ENCODE measurements at places on chromosomes 13 and 19. TPM values are rescaled to one million over a fixed set of nuclear protein-coding genes. Genes with fewer than 3 reads are reported as not detected.

Gene DACH1
- total RNA-seq: 1.0 TPM

Gene TDRD12
- total RNA-seq: 0.12 TPM

DNA sequence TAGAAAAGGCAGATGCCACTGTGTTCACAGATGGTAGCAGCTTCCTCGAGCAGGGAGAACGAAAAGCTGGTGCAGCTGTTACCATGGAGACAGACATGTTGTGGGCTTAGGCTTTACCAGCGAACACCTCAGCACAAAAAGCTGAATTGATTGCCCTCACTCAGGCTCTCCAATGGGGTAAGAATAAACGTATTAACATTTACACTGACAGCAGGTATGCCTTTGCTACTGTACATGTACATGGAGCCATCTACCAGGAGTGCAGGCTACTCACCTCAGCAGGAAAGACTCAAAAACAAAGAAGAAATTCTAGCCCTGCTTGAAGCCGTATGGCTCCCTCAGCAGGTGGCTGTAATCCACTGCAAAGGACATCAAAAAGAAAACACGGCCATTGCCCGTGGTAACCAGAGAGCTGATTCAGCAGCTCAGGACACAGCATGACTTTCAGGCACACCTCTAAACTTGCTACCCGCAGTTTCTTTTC, 197.7 kb downstream of the ZNF737 start:
- no peak for DNase-seq

DNA sequence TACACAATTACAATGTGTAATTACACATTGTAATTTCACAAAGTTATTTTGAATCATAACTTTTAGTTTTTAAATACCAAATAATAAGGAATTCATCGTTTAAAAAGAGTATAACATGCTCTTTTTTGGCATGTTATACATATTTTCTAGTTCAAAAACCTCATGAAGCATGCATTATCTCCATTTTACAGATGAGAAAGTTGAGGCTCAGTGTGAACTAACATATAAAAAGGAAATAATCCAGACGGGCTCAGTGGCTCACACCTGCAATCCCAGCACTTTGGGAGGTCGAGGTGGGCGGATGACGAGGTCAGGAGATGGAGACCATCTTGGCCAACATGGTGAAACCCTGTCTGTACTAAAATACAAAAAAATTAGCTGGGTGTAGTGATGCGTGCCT, 107.9 kb downstream of the PCDH9 start:
- no peak for DNase-seq

Gene PSG3
- total RNA-seq: not detected

- DNase-seq: no peak
Observed at GRCh38 chr19:54653181-54653809, 9.5 kb upstream of the LILRB4 start.

DNA sequence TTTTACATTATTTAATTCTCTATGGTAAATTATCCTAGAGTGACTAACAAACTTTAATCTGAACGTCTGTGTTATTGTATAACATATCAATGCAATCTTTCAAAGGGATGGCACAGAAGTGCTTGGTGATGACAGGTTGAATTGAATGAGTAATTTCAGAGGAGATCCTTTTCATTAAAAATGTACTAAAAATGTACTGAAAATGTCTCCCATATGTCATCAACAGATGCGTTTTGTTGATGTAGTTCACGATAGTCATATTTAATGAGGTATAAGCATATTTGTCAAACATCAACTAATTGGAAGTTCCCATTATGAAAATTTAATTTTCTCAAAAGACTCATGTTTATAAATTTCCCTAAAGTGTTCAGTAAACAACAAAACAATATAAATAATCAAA, 1434.7 kb upstream of the PCDH20 start:
- DNase-seq: no peak

GRCh38 chr13:75411924-75412537, 69.9 kb downstream of the TBC1D4 start:
- DNase-seq: no peak

GRCh38 chr13:48633700-48634099, 20.0 kb upstream of the CYSLTR2 start:
- DNase-seq: no peak

- DNase-seq: peak; percentile 81
Observed at GRCh38 chr19:927351-927779, 1.5 kb downstream of the ARID3A start.

GRCh38 chr13:112060282-112060830, 6.6 kb upstream of the SOX1 start:
- DNase-seq: no peak

GRCh38 chr13:99749271-99750019, 222.1 kb downstream of the ZIC5 start:
- no peak for DNase-seq

Gene RFX1
- total RNA-seq: 15.4 TPM

DNA sequence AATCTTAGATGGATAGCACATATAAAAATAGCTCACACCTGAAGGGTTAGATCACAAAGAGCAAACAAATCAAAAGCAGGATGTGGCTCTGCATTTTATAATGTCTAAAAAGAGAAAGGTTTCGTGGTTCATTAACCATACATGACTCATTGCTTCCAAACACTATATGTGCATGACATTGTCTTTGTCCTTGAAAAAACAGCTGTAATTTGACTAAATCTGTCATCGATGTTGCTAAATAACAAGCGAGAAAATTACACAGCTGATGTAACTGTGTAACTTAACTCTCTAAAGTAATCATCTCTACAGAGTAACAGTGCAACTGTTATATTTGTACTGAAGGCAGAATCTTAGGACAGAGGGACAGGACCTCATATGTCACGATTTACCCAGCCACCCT, 383.1 kb upstream of the GPC6 start:
- no peak for DNase-seq

Gene ZNF878
- not detected for total RNA-seq

Gene TUBB4A
- total RNA-seq: 7.4 TPM

Gene PSG5
- not detected for total RNA-seq

GRCh38 chr19:3359919-3360420, 6.4 kb upstream of the NFIC start:
- no peak for DNase-seq

DNA sequence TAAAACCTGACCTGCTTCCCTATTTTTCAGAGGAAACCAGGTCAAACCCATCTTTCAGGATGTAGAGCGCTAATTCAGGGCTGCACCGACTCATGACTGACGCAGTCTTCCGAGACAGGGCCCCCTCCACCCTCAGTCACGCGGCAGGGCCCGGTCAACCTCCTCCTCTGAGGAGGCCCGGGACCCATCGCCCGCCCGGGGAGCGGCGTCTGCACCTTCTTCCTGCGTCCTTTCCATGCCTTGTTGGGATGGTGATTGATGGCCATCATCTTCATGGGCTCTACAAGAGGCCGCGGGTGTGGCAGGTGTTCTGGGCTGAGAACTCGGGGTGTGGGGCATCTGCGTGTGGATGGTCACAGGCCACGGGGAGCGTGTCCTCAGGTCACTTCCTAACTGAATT, 26.0 kb downstream of the GRTP1 start:
- DNase-seq: no peak

DNA sequence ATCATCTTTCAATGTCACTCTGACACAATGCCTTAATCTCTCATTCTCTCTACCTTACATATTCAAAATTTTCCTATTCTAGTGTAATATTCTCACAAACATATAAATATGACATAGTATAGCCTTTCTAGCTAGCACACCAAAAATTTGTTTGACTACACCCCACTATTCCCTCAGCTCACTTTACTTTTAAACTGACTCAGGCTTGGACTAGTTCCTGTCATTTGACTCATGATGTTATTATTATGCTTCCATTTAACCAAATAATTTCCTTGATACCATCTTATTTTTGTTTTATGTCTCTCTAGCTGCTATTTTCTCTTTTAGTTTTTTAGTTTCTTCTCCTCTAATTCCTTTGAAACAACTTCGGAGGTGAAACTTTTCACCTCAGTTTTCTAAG, 1745.6 kb upstream of the PCDH20 start:
- DNase-seq: no peak

DNA sequence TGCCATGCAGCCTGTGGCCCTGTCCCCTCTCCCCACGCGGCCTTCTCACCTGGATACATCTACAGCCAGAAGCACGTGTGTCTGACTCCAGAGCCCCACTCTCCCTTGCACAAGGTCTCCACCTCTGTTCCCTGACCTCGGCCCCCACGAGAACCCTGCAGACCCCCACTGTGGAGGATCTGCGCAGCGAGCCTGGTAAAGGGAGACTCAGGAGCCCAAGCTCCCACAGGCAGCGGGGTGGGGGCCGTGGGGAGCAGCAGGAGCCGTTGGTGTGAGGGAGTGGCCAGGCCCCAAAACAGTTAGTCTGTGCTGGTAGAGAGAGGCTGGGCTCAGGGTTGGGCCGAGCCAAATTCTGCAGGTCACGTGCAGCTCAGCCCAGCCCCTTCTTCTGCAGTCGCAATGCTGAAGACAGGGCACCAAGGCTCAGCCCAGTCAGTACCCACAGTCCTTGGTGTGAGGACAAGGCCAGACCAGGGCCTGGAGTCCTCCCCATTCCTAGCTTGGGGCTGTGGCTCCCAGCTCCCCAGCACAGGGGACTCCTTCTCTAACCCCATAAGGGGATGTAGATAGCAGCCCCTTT, 28.7 kb upstream of the SLC7A10 start:
- DNase-seq: no peak

Gene NECTIN2
- total RNA-seq: 106 TPM

- DNase-seq: no peak
Observed at GRCh38 chr19:45499196-45500180, 1.2 kb downstream of the PPM1N start.

DNA sequence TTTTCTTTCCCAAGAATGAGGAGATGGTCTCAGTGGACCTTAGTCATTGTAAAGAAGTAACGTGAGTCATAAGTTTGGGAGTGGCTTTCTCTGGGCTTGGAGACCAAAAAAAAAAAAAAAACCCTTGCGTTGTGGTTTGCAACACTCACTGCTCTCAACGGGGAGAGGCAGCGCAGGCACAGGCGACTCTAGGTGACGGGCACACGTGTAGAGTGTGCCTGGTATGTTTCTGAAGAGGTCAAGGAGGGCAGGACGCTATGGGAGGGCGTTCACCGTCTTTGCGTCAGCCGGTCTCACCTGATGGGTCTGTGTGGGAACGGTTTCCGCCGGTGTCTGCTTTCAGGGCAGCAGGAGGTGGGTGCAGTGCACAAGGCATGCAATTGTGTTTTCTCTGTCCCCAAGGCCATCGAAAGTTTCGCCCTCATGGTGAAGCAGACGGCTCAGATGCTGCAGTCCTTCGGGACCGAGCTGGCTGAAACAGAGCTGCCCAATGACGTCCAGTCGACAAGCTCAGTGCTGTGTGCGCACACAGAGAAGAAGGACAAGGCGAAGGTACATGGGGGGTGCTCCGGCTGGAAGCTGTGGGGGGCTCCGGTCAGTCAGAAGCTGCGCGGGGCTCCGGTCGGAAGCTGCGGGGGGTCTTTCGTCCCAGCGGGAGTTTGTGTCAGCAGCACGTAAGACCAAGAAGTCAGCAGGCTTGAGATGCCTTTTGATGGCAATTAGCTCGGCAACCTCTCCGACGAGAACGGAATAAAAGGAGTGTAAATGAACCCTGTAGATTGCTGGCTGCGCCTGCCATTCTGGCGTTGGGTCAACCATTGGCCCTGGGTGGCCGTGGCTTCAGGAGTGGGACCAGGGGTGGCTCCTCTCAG, 40.8 kb upstream of the F7 start:
- DNase-seq: no peak

GRCh38 chr13:99892866-99893504, 78.6 kb downstream of the ZIC5 start:
- no peak for DNase-seq

Gene EFNB2
- 19.4 TPM for total RNA-seq

Gene KLF2
- 73.5 TPM for total RNA-seq

Gene ZNF729
- not detected for total RNA-seq

Gene MAP2K7
- 28.4 TPM for total RNA-seq

DNA sequence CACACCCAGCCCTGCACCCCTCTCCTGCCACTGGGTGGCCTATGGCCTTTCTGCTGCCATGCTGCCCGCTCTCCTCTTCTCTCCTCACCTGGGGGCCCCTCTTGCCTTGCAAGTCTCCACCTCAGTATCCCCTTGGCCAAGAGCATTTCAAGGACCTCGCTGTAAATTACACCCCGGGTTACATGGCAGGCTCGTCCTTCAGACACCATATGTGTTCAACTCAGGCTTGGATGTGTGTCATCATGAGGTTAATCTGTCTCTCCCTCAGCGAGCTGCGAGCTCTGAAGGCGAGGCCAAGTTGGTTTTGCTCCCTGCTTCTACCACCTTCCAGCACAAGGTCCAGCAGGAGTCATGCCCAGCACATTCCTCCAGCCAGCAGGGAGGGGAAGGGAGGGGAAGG, 74.8 kb upstream of the TM9SF2 start:
- no peak for DNase-seq

GRCh38 chr13:71320452-71320851, 546.6 kb downstream of the DACH1 start:
- DNase-seq: no peak

Measured in right cardiac atrium (tissue), 5 donors.